ENCODE measurements at places on chromosomes 3 and 15. TPM values are rescaled to one million over a fixed set of nuclear protein-coding genes. Genes with fewer than 3 reads are reported as not detected.

FBXO40 gene
- not detected for total RNA-seq

GOLGA6B gene
- total RNA-seq = not detected

FAM174B gene
- 9.9 TPM for total RNA-seq

FYCO1 gene
- total RNA-seq = 26.7 TPM

AGTR1 gene
- total RNA-seq = 0.43 TPM

EFL1 gene
- 42.4 TPM for total RNA-seq

SCAPER gene
- total RNA-seq = 14.5 TPM

EXD1 gene
- total RNA-seq = not detected

C3orf62 gene
- 2.4 TPM for total RNA-seq

GPR87 gene
- total RNA-seq = not detected

IQCB1 gene
- 20.9 TPM for total RNA-seq

SPATA12 gene
- not detected for total RNA-seq

TRAT1 gene
- total RNA-seq = not detected

CYP1A2 gene
- not detected for total RNA-seq

ALDH1L1 gene
- total RNA-seq = under 0.01 TPM

LRRC34 gene
- total RNA-seq = 6.1 TPM

FXR1 gene
- 179 TPM for total RNA-seq

PPP2R3A gene
- 32.2 TPM for total RNA-seq

TRIM71 gene
- total RNA-seq = not detected

LRRC31 gene
- total RNA-seq = not detected

ZBTB47 gene
- total RNA-seq = 33.2 TPM

OR4F15 gene
- total RNA-seq = not detected

FMN1 gene
- 3.4 TPM for total RNA-seq

ERICH6 gene
- total RNA-seq = not detected

RTP3 gene
- total RNA-seq = not detected

HIGD2B gene
- total RNA-seq = not detected

MON1A gene
- total RNA-seq = 10.1 TPM

ZBTB20 gene
- 52.0 TPM for total RNA-seq

VILL gene
- 6.5 TPM for total RNA-seq

ANKRD63 gene
- total RNA-seq = not detected

GOLGA6L10 gene
- total RNA-seq = 0.32 TPM

CSPG5 gene
- total RNA-seq = 0.11 TPM

KBTBD12 gene
- under 0.01 TPM for total RNA-seq

GATA2 gene
- total RNA-seq = 2.7 TPM

ATP8B4 gene
- total RNA-seq = 9.8 TPM

ARGFX gene
- not detected for total RNA-seq

WDR72 gene
- not detected for total RNA-seq

PCOLCE2 gene
- 124 TPM for total RNA-seq

FOXB1 gene
- not detected for total RNA-seq

NFKBIZ gene
- total RNA-seq = 46.9 TPM

APEH gene
- 70.7 TPM for total RNA-seq

NEDD4 gene
- total RNA-seq = 30.5 TPM

MKRN3 gene
- not detected for total RNA-seq

GOLGA8H gene
- total RNA-seq = 1.4 TPM

MYO9A gene
- 82.6 TPM for total RNA-seq

ANKRD34C gene
- not detected for total RNA-seq

ERC2 gene
- total RNA-seq = not detected

TSEN2 gene
- total RNA-seq = 15.5 TPM

CCDC33 gene
- total RNA-seq = not detected

Measured in articular chondrocyte of knee joint (primary cell).